PC-9 (cell line): ENCODE measurements at places on chromosomes 11 and 22. TPM values are rescaled to one million over a fixed set of nuclear protein-coding genes. Genes with fewer than 3 reads are reported as not detected.
A peak's percentile ranks its signal among the peaks of the same experiment; 100 is the strongest.

DNA sequence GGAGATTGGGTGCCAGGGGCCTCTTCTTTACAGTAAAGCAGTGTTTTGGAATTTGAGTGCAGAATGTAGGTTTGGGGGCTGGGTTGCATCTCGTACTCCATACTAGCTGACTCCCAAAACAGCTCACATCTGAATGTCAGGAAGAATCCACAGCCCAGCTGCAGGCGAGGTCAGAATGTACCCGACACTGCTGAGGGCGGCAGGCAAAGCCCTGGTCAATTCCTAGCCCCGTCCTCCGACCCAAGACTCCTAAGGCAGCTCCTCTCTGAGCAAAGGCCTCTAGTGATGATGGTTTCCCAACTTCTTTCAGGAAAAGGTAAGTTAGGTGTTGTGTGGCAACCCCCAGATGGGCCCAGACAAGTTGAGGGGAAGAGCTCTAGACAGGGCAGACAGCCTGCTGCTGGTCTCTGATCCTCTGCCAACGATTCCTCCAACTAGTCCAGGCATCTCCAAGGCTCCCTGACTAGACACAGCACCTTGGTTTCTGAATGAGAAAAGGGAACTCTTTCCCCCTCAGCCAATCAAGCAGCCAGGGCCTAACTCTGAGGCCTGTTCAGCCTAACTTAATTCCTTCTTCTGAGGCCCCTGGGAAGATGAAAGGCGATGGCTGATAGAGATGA, 8.6 kb downstream of the LARGE2 start:
- no peak for DNase-seq

- DNase-seq, result no peak
Measured at GRCh38 chr11:95676308-95676707, 113.3 kb downstream of the FAM76B start.

DNA sequence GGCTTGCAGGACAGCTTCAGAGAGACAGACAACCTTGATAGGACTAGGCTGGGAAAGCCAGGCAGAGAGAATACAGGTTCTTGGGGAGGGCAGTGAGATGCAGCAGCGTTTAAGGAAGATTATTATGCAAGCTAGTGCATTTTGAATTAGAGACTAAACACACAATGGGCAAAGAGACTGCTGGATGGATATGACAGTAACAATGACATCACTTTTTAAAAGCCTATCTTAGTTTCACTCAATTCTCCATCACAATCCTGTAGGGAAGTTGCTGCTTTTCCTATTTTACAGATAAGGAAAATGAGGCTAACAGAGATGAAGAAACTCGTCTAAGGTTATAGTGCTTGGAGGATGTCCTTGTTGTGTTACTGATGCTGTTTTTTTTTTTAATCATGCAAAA, 5.6 kb downstream of the JHY start:
- DNase-seq, result no peak

- peak; percentile 83 for DNase-seq
Measured at GRCh38 chr11:65132988-65133700, 1.2 kb downstream of the SYVN1 start.

The TCN2 gene
- total RNA-seq, result 11.5 and 12.9 TPM in 2 replicates

The SPTBN2 gene
- total RNA-seq, result 51.0 and 66.8 TPM in 2 replicates

The NXPE4 gene
- total RNA-seq, result not detected in 2 replicates
